ENCODE measurements at places on chromosomes 11 and 22.

GRCh38 chr11:66007201-66007634 is 4.6 kb upstream of the CST6 start:
- DNase-seq, result no peak

DNA sequence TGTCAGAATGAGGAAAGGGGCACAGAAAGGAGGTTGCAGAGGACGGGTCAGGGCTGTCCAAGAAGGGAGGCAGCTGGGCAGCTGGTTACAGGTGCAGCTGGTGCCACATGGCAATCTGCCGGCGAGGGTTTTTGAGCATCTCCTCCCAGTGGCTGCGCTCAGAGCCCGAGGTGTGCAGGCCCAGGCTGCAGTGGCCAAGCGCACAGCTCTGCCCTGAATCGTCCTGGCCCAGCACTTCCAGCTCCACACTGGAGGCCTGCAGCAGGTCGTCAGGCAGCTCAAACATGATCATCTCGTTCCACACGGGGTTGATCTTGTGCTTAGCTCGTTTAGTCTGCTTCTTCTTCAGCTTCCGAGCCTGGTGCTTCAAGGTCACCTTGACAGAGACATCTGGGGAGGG is 42.2 kb downstream of the SYT13 start:
- DNase-seq, result no peak

GRCh38 chr11:81495699-81496292 is 1237.9 kb downstream of the FAM181B start:
- DNase-seq, result no peak

- DNase-seq, result no peak
These were observed 62.2 kb downstream of the CLMP start for GRCh38 chr11:123132881-123133280.

DNA sequence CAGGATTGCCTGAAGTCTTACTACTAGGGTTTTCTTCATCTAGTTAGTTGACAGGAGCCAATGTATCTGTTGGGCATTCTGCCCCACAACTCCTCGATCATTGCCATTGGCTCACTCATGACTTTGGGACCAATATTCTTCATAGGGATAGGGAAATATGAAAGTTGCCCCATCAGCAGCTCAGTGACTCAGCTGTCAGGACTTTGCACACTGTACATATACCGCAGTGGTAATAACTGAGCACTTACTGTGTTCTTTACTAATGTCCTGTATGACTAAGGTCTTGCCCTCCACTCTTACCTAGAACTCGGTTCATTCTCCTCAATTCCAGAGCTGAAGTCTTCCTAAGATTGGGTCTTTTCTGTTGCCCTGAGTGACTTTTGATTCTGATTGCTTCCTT is 46.8 kb upstream of the PGR start:
- no peak for DNase-seq

DNA sequence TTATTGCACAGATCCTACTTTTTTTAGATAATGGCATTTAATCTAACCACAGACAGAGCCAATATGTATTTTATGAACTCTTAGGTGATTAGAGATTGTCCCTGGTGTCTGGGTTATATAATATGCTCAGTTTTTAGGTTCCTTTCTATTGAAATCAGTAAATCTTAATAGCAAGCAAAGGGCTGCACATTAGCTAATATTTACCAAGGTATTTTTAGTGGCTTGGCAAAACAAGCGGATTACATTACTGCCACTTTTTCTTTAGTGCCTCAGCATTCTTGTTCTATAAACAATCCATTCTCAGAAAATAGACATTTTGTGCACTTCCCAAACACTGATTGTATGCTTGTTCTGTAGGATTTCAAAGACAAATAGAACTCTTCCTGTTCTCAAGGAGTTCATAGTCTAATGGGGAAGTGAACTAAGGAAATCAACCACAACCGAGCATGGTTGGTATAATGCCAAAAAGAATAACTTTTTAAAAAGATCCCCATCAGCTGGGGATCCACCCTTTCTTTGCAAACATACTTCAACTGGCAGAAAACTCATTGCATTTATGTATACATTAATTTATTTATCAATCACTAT is 23.8 kb downstream of the KCNJ1 start:
- no peak for DNase-seq

DNA sequence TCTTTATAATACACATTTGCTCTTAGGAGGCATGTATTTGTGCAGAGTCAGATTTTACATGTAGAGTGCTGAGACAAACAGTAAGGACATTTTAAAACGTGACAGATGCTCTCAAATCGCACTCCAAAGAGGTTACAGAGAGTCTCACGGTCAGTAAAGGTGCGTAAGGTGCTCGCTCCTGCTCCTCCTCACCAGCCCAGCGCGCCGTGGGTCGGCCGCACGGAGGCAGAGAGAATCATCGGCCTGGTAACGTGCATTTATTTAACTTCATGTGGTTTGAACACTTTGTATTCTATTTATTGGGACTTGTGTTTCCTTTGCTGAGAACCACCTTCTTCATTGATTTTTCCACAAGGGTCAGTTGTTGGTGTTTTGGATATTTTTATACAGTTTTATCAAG is 900.1 kb downstream of the BRD1 start:
- DNase-seq, result no peak

GRCh38 chr11:26948881-26949280 is 45.0 kb upstream of the FIBIN start:
- DNase-seq, result no peak

DNA sequence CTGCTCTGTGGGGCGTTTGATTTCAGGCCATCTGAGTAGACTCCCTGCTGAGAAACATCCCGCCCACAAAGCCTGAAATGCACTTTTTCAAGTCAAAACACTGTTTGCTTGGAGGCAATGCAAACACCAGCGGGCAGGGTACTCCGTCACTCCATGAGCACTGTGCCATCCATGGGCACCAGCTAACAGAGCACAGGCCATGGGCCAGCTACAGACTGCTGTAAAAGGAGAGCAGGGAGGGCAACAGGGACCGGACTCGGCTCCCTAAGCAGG is 16.6 kb upstream of the EFCAB6 start:
- DNase-seq, result no peak

GRCh38 chr11:84790849-84791427 is 836.2 kb downstream of the DLG2 start:
- DNase-seq, result no peak

DNA sequence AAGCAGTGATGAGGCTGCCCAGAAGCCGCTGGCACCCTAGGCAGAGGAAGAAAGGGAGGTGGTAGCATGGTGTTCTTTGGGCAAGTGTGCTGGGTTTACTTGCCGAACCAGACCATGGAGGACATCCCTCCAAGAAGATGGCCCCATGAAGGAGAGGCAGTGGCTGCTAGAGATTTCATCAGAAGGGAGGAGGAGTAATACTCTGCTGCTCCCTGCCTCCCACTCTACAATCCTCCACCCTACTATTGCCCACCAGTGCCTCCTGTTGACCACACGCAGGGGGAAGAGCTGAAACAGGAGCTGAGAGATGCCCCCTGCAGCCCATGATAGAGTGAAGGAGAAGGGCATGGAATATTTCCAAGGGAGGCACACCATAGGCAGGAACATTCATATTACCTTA is 51.0 kb upstream of the PRSS23 start:
- no peak for DNase-seq

DNA sequence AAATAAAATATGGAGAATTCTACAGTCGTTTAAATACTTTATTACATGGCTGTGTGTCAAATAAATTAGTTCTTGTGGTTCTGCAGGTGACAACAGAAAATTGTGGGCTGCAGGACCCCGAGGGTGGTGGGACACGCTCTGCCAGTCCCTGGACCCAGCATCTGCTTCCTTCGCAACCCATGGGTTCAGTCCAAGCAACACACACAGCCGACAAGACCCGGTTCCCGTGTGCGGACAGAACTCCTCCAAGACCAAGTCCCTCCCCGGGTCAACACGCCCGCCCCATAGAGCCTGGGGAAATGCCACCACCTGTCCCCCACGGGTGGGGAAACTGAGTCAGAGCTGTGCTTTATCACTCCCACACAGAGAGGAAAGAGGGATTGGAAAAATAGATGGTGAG is 238.9 kb downstream of the BRD1 start:
- DNase-seq, result no peak

DNA sequence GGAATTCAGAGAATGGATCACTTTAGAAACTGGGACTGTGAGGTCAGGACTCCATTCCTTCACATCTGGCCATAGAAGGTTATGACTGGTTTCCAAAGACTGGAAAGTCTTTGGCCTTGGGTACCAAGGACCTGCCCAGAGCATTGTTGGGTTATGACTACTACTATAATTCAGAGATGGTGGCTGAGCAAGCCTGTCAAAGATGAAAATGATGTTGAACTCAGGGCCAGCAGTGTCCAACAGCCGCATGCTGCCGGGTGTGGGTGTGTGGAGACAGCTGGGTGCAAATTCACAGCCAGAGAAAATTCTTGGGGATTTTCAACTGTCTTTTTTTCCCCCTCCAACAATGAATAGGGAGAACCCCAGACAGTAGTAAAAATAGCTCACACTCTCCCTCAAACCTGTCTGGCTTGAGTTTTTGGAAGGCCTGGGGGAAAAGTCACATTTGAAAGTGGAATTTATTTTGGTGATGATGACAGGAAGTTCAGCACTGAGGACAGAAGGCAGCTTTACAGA is 166.8 kb upstream of the NCAM1 start:
- no peak for DNase-seq

DNA sequence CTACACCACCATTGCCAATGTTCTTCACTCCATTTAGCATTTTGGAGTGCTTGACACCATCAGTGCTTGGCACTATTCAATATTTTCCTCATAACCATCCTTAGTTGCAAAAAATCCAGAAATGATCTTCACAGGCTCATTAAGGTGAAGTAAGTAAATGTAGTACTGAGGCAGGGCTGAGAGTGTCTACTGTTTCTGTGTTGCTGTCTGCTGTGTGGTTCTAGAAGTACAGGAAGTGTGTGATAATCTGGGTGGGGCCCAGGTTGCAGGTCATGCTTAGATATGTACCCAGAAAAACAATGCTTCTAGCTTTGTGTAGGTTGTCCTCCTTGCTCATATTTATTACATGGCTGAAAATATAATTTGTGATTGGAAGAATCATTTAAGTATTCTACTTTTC is 411.8 kb upstream of the CCDC179 start:
- no peak for DNase-seq

DNA sequence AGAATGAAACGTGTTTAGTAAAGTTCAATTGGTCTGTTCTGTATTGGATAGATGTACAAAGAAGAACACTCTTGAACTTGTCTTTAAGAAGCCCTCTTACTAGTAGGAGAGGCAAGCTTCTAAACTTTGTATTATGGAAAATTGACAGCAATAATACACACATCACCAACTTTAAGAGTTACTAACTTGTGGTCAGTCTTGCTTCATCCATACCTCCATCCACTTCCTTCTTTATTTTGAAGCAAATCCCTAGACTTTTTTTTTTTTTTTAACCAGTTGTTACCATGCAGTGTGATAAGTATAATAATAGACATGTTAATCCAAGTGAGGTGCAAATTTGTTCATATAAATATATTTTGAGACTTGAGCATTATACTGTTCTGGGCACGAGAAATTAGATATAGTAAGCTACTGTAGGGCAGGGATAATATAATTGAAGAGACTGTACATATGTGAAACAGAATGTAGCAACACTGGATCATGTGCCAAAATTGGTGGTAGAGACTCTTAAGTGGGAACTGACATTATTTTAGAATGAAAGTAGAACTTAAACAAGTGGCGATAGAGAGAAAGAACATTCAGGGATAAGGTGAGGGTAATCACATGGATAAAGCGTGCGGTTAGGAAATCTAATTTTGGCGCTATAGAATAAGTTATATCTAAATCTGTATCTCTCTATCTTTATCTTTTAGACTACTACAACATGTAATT is 6.5 kb downstream of the FAR1 start:
- no peak for DNase-seq

- no peak for DNase-seq
These were observed 84.2 kb downstream of the PHF21B start for GRCh38 chr22:44925465-44926123.

- DNase-seq, result no peak
These were observed 3.3 kb downstream of the TMEM109 start for GRCh38 chr11:60917267-60917666.

DNA sequence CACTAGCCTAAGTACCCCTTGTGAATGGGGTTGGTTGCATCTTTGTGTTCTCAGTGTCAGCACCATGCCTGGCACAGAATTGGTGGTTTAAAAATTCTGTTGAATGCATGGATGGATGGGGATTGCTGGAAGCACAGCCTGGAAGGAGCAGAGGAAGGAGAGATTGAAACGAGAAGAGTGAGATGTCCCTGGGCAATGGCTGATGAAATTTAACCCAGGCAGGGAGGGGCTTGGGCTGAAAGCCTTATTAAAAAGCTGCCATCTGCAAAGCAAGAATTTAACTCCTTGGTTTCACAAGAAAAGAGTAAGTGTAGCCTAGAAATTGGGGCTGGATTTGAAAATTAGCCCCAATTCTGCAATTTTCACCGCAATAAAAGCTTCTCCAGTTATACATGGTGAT is 126.7 kb downstream of the TEAD1 start:
- no peak for DNase-seq

DNA sequence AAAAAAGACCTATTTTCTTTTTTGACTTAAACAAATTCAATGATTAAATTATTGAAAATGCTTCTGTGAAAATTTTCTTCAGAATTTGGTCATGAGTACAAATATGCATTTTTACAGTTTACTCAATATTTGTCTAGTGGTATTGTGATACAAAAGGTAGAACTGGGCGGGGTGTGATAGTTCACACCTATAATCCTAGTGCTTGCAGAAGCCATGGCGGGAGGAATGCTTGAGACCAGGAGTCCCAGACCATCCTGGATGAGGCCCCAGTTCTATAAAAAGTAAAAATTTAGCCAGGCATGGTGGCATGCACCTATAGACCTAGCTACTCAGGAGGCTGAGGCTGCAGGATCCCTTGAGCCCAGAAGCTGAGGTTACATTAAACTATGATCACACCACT is 90.6 kb downstream of the ARHGAP42 start:
- no peak for DNase-seq

- no peak for DNase-seq
These were observed 25.5 kb downstream of the DKK3 start for GRCh38 chr11:11982975-11983374.

GRCh38 chr11:108698844-108699642 is 34.2 kb downstream of the DDX10 start:
- no peak for DNase-seq

DNA sequence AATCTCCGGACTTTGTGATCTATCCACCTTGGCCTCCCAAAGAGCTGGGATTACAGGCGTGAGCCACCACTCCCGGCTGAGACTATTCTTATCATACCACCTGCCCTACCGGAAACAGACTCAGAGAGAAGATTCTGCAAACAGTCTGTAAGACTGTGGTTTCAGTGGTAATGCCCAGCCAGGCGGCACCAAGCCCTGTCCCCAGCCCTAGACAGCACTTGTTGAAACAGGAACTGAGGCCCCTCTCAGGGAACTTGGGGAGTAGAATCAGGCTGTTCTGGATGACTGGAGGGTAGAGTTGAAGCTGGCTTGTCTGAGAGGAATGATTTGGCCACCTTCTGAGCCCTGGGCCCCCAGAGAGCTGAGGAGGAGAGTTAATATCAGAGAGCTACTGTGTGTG is 1.3 kb upstream of the INSC start:
- no peak for DNase-seq

- no peak for DNase-seq
These were observed 13.6 kb downstream of the BCR start for GRCh38 chr22:23193882-23194281.

GRCh38 chr11:65431451-65432099 is 9.0 kb downstream of the NEAT1 start:
- no peak for DNase-seq

Measured in frontal cortex (tissue), 4 donors.